ENCODE measurements at places on chromosomes 6 and 20.

GRCh38 chr6:32763421-32763820 is at the start of gene HLA-DQB2:
HLA-DQB2 (minus strand) TSS chr6:32763532; CDS start chr6:32763470, 62 bp downstream.
- DNase-seq, result no peak

DNA sequence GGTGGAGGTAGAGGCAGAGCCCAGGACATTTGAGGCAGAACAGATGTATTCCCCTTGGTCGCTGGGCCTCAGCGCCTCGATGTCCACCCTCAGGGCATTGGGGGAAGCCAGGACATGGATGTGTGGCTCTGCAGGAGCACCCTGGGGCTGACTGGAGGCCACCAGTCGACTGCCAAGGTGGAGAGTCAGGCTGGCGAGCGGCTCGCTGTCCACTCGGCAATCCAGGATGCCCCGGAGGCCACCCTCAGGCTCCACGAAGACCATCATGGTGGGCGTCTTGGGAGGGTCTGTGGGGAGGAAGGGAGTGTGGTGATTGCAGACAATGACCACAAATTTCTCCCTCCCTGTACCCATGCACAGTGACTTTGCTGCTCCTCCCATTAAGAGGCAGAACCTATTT is 8.2 kb upstream of the ADAM33 start:
- no peak for DNase-seq

DNA sequence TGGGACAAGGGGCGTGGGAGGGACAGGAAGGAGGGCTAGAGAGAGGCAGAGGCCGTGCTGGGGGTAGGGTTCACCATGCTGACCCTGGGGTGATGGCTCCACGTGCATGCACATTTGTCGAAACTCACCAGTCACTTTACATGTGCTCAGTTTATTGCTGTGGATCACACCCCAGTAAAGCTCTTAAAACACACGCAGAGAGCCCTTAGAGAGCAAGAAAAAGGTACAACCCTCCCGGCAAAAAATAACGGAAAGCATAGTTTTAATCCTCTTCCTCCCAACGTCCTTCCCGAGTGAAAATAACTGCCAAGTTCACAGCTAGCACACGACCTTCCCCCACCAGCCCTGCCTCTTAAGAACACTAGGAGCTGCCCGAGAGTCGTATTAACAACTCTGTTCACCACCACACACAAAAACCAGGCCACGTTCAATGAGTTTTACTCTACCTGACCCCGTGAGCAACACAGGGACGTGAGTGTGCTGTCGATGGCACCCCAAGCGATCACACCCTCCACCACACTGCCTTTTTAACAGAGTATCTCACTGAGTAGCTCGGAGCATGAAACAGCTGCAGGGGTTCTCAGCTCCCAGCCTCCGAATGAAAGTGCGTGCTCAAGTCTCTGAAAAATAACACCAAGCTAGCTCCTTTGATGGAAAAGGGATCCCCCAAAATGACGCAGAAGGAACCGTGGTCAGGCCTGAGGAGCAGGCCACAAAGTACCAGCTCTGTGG is 39.7 kb downstream of the TAF4 start:
- DNase-seq, result no peak

- DNase-seq, result no peak
Measured at GRCh38 chr20:57250607-57251343, 15.7 kb downstream of the BMP7 start.

DNA sequence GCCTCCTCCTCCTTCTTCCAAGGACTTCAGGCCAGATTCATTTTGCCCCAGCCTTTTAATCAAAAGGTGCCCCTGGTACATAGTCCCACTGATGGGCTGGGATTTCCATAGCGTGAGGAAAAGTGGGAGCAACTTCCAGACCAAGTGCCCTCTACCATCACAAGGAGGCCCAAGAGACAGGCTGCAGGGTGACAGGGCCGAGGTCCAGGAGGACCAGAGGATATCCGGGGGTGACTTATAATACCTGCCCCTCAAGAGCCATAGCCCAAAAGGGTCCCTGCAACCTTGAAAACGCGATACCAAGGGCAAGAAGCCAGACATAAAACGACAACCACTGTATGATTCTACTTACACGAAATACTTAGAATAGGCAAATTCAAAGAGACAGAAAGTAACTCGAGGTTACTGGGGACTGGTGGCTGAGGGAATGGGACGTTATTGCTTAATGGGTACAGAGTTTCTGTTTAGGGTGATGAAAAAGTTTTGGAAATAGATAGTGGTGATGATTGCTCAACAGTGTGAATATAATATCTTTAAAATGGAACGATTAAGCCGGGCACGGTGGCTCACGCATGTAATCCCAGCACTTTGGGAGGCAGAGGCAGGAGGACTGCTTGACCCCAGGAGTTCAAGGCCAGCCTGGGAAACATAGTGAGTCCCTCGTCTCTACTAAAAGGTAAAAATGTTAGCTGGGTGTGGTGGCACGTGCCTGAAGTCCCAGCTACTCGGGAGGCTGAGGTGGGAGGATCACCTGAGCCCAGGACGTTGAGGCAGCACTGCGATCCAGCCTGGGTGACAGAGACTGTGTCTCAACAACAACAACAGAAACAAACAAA is 71.9 kb downstream of the NOL4L start:
- DNase-seq, result no peak

DNA sequence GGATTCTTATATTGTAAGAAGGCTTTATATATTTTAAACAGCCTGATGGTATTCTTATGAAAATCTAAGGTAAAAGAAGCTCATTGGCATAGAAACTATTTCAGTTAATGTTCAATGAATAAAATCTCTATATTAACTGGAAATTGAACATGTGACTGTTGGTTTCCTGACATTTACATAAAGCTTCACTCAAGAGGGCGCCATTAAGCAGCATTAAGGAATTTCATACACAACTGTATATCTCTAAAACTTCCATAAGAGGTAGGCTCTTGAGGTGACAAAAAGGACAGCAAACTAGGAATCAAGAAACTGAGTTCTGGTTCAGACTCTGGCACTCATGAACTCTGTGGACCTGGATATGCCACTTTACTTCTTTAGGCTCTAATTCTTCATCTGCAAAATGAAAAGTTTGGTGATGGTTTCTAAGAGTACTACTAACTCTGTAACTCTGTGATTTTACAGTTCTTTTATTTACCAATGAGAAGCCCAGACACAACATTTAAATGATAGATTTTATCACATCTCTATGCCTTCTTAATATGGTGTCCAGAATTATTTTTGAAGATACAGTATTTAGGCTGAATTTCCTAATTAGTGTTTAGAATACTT is 147.5 kb downstream of the FLRT3 start:
- no peak for DNase-seq

DNA sequence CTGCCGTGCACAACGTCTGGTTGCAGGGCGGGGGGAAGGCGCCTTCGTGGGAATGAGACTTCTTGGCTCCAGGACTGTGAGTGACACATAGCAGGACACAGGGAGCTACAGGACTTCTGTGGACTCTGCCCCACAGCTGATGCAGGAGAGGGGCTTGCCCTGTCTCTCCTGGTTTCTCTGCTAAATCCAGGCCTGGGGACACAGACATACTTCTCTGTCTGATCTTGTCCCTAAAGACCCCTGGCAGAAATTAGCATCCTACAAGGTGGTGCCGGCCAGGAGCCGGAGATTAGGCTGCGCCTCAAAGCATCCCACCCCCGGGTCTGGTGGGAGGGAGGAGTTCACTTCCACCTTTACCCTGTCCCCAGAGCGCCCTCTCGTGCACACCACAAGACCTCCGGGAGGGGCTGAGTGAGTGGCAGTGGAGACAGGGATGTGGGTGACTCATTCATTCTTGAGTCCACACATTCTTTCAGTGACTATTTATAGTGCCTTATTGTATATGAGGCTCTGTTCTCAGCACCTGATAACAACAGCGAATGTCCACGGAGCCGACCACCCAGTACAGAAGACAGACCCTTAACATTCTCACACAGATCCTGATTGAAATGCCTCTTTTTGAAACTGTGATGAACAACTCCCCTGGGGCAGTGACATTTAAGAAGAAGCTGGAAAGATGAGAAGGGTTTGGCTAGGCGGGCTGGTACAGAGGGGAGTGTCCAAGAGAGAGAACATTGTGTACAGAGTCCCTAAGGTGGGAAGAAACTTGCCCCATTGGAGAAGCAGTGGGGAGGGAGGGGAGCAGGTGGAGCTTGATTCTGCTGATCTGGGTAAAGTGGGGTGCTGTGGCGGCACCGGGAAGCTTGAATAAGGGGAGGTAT is 39.0 kb downstream of the GMPR start:
- no peak for DNase-seq

GRCh38 chr6:150233843-150234269 is 91.0 kb downstream of the PPP1R14C start:
- no peak for DNase-seq

- no peak for DNase-seq
Measured at GRCh38 chr20:38579921-38580320, 1.1 kb upstream of the ADIG start.

GRCh38 chr20:17497821-17498580 is 33.2 kb downstream of the BFSP1 start:
- DNase-seq, result no peak

GRCh38 chr6:170008294-170008785 is 256.9 kb downstream of the ERMARD start:
- DNase-seq, result no peak

- no peak for DNase-seq
Measured at GRCh38 chr6:170165471-170166117, 125.3 kb downstream of the DLL1 start.

DNA sequence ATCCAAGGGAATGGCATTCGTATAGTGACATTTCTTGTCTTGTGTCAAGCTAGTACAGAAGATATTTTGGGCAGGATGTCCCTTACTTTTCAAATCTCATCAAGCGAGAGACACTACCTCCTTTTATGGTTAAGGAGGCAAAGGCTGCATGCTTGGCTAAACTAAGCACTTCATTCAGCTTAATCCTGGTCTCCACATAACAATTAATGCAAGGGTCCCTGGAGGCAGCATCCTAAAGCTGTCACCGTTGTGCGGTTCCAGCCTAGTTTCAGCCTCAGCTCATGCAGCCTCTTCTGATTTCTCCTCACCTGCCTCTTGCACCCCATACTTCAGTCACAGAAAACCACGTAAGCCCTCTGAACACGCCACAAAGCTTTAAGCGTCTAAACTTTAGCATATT is 67.1 kb upstream of the SLC22A23 start:
- DNase-seq, result no peak

- no peak for DNase-seq
Measured at GRCh38 chr20:8388707-8389106, 256.6 kb downstream of the PLCB1 start.

- no peak for DNase-seq
Measured at GRCh38 chr6:44841829-44842228, 454.3 kb downstream of the CDC5L start.

GRCh38 chr6:35092362-35093117 is 48.6 kb downstream of the TCP11 start:
- DNase-seq, result no peak

DNA sequence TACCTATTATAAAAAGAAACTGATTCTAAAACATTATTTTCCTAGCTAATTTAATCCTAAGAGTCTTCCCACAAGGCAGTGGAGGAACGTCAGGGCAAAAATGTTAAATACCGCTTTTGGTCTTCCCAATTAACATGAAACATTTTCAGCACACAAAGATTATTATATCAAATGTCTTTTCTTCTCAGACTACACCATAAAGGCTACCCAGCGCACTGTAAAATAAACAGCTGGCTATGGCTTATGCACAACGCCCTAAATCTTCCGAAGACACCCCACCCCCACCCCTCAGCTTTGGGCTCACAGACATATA is 1.0 kb downstream of the NUDT3 start:
- no peak for DNase-seq

DNA sequence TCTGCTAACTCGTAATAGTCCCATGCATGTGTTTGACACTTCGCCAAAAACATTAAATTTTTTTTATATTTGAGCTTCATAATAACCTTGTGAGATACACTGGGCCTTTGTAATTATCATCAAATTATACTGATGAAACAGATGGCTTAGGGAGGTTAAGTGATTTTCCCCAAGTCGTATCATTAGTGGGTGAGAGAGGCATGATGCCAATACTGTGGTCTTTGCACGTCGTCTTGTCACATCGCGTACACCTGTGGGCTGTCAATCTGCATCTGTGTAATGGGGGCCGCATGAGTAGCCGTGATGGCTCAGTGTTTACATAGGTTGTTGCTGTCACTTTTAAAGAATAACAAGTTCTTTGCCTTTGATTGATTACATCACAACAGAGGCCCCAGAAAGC is 1.7 kb downstream of the PRL start:
- no peak for DNase-seq

DNA sequence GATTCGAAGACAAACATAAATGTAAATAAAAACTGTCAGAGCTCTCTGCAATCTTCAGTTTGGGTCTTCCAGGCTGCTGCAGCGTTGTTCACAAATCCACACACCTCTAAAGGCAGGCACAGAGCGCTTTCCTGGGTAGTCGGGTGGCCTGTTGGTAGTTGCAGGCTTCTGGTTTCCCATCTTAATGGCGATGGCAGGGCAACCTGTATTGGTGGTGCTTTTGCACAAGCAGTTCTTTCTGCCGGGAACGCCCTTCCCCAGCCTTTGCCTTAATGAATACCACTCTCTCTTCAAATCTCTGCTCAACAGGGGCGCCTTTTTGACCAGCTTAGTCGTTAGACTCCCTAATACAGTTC is 723 bp upstream of the IFT52 start:
- no peak for DNase-seq

- DNase-seq, result no peak
Measured at GRCh38 chr6:56716229-56716628, 73.5 kb upstream of the DST start.

DNA sequence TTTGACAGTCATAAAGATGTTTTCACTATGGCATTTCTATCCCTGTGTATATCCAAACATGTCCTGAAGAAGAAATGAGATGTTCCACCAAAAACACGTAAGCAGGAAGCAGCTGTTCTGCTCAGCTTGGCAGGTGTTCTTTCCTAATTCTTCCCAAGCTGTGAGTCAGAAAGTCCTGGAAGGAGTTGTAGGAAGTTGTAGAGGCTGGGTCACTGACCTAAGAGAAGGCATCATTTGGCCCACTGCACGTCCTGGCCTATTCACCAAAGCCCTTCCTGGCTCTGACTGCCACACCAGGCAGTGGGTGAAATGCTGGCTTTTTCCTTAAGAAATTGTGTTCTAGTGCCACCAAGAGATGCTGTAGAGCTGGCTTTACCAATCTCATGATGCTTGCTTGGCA is 40.3 kb downstream of the STX11 start:
- no peak for DNase-seq

- no peak for DNase-seq
Measured at GRCh38 chr20:6057139-6057538, 3.3 kb upstream of the LRRN4 start.

- DNase-seq, result no peak
Measured at GRCh38 chr20:23438661-23439060, 824 bp upstream of the CSTL1 start.

GRCh38 chr20:37316116-37316774 is 26.8 kb downstream of the MANBAL start:
- no peak for DNase-seq

DNA sequence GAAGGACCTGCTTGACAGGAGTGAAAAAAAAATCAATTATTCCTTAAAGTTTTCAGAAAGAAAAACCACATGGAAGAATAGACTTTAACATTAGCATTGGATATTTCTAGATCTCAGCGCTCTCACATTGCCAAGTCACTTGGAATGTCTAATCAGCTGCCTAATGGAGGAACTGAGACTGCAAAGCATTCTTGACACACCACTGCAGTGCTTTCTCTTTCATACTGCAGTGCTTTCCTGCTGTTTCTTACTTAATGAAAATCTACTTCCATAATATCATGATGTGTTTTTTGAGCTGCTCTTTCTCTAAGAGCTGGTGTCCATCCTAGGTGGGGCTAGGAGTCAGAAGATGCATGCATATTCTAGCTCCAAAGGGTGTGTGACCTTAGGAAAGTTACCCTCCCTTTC is 20.4 kb upstream of the MCM3 start:
- no peak for DNase-seq

GRCh38 chr6:2947445-2947844 is 23.9 kb downstream of the SERPINB6 start:
- no peak for DNase-seq
